ENCODE measurements at places on chromosomes 16 and 17.

- DNase-seq, result no peak
Measured at GRCh38 chr17:1802429-1802828, 27.3 kb downstream of the SMYD4 start.

- DNase-seq, result no peak
Measured at GRCh38 chr16:47979164-47979520, 176.7 kb downstream of the ABCC12 start.

- peak; percentile 37 for DNase-seq
Measured at GRCh38 chr16:3363793-3364192, 8.1 kb downstream of the OR2C1 start.

- DNase-seq, result no peak
Measured at GRCh38 chr16:49800876-49801275, 55.0 kb downstream of the ZNF423 start.

GRCh38 chr17:73801455-73802100, 157.3 kb upstream of the SDK2 start:
- no peak for DNase-seq

DNA sequence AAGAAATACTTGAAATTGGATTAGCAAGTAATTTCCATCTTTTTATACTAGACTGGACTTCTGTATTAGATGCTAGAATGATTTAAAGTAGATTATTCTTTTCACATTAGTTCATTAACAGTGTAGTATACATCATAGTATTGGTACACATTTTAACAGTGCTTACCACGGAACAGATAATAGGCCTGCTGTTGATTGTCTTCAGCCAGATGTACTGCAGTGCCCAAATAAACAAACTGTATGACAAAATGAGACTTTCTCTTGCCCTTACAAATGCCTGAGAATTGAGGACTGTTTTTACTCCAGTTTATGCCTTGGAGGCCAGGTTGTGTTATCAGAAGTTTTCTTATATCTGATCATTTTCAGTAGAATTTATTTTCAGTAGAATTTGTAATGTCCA, 631 bp downstream of the EVI2A start:
- DNase-seq, result no peak

DNA sequence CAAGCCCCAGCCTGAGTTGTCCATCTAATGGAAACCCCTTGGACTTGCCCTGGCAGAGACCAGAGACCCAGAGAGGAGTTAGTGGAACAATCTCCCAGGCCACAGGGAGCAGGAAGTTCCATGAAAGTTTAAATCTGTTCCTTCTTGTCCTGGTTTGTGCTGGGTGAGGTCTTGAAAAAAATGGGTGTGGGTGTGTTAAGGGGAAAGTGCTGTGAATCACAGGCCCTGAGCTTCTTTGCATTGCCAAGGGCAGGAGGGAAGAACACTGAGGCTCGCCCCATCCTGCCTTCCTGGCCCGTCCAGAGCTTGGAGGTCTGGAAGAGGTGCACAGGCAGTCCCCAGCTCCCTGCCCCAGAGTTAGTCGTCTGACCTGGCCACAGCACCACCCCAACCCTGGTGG, 2.3 kb downstream of the ADORA2B start:
- DNase-seq, result no peak

GRCh38 chr16:1159973-1160772, 7.3 kb downstream of the CACNA1H start:
- DNase-seq, result no peak

GRCh38 chr17:78804777-78805176, 22.7 kb upstream of the CYTH1 start:
- DNase-seq, result no peak

DNA sequence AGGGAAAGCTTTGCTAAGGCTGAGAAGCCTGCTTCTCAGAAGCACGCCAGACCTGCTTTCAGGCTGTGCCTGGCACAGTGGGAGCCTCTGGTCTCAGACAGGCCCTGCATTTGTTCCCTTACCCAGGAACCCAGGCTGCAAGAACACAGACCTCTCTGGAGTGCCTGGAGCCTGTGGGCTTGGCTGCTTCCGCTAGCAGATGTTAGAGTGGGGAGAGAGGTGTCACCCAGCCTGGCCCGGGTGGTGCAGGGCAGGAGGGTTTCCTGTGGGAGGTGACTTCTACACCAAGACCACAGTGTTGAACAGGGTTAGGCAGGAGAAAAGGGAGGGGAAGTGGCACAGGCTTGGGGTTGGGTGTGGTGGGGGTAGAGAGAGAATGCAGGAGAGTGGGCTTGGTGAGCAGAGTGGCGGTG, 35.8 kb upstream of the ADGRG1 start:
- DNase-seq, result no peak

GRCh38 chr16:87618216-87618615, 15.9 kb downstream of the JPH3 start:
- DNase-seq, result no peak

GRCh38 chr16:5891296-5891695, 793.7 kb upstream of the EEF2KMT start:
- DNase-seq, result no peak

DNA sequence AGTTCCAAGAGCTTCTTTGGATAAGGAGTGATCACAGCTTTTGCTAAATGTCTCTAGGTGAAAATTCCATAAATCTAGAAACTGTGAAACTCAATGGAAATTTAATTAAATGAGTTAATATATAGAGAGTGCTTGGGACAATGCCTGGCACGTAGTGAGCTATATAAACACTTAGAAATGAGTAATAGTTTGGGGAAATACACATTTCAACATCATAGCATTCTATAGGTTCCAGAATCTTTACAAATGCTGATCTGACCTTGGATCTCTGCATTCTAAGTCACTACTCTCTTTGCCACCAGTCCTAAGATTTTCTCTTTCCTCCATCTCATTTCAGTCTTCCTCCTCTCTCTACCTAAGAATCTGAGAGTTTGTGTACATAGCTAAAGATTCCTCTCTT, 175.6 kb downstream of the SOX9 start:
- no peak for DNase-seq

GRCh38 chr17:17754719-17755686, 73.7 kb downstream of the RAI1 start:
- no peak for DNase-seq

Data from A549 (cell line).